CD4-positive, alpha-beta memory T cell (primary cell): ENCODE measurements at places on chromosomes 5 and 9.

GRCh38 chr5:91025449-91025848 lies 357.7 kb downstream of the ARRDC3 start:
- no peak for DNase-seq

DNA sequence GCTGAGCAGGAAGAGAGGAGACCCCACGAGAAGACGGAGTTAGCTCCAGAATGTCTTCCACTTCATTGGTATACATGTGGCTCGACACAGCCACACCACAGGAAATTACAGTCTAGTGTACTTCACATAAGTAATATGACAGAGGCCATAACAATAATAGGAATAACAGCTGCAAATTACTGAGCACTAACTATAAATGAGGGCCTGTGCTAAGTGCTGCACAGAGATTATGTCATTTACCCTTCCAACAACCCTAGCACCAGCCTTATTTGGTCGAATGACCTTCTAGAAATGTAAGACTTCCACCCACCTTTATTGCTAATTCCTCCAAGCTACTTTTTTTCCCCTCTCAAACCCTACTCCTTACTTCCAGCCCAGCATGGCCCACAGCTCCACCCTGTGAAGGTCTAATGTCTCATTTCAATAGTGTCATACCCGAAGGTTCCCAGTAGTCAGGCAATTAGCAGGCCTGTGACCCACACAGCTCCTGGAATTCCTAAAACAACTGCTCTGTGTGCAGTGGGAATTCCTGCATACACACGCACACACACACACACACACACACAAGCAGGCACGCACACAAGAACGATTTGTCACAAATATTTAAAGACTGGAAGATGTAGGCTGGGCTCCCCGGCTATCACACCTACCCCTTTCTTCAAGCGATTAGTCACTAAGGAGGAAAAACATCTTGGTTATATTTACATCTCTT lies 134.5 kb downstream of the FRMD3 start:
- no peak for DNase-seq

DNA sequence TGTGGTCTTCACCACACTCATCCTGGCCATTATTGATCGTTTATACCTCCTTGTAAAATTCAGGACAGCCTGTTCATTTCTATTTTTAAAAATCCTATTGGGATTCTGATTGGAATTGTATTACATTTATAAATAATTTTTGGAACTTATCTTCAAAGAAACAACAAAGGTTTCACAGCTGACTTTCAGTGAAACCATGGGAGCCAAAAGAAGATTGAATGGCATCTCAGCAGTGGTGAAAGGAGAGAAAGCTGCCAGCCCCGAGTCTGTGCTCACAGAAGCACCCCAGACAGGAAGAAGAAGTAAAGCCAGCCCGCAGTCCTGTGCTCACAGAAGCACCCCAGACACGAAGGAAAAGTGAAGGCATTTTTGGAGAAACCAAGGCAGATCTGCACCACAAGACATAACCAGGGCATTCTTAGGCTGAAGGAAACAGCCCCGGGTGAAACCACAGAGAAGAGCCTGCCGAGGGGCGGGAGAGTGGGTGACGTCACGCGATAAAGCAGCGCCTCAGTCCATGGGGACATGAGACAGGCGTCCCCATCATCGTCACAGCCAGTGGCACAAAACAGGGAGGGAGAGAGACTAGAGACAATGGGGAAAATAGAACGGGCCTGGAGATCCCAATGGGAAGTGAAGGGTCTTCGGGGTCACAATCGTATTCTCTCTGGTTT lies 42.5 kb upstream of the SLC9A3 start:
- no peak for DNase-seq

GRCh38 chr9:129874261-129875101 lies 39.2 kb downstream of the USP20 start:
- DNase-seq, result no peak

DNA sequence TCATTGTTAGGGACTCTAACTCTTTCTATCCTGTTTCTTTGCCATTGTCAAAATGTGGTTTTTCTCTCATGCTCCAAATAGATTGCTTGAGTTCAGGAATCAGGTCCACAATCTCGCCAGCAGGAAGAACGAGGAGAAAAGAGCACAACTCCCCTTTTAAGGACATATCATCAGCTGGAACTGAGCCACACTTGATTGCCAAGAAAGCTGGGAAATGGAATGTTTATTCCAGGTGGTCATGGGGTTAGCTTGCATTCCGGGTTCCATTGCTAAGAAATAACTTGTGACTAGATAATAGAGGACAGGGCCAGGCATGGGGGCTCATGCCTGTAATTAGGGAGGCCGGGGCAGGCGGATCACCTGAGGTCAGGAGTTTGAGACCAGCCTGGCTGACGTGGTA lies 32.4 kb upstream of the C9orf57 start:
- DNase-seq, result no peak

DNA sequence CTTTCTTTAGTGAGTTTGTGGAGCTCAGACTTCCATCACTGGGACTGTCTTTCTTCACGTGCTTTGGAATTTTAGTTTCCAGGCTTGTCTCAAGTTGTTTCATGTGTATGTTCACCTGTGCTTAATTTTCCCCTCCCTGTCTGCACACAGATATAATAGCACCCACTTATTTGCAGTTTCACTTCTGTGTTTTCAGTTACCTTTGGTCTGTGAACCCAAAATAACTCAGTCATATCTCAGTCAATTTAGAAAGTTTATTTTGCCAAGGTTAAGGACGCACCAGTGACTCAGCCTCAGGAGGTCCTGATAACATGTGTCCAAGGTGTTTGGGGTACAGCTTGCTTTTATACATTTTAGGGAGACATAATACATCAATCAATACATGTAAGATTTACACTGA lies 330.4 kb downstream of the ICE1 start:
- DNase-seq, result no peak

DNA sequence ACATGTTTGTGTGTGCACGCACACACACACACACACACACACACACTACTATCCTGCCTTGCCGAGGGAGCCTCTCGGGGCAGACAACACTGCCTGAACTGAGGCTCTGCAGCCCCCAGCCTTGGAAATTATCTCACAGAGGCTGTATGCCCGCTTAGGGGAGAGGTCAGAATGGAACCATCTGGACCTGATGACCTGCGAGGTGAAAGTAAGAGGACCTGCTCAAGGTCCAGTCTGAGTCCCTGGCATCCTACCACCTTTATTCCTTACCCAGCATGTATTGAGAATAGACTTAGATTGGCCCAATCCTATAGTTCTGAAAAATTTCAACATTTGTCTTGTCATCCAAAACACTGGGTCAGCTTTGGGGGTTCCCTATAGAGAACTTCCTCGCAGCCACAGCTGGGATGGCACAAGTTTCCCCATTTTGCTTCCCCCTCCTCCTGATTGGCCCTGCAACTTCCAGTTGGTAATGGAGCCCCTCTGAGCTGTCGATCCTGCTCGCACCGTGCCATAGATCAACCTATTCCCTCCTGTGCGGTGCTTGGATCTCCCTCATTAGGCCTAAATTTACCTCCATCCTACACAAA lies 10.2 kb downstream of the MVB12B start:
- no peak for DNase-seq

DNA sequence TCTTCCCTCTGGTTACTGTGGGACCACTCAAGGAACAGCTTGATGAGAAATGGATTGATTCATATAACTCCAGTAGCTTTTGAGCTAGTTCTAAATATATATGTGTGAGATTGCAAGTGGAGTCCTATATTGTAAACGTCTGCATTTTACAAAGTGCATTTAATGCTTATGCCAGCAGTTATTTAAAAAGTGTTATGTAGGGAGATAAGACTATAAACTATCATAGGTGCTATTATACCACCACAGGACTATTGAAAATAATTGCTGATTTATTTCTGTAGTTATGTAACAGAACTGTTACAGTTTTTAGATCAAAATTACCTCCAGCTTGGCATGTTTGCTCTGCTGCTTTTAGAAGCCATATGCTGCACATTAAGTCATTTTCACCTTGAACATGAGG lies 36.2 kb downstream of the PTCD2 start:
- no peak for DNase-seq

DNA sequence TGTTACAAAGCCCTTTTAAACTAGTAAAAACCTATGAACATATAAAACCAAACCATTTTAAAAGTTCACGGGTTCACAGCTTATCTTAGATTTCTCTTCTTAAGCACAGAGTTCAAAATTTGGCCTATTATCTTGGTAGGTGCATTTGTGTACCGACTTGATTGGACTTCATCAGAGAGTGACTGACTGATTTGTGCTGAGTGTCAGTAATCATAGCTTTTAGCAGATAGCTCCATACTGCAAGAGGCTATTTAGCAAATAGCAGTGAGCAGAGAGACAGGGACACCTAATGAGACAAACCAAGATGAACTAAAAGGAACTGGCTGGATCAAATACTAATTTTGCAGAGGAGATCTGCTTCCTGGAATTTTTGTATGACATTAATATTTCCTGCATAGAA lies 274.5 kb downstream of the PRR16 start:
- no peak for DNase-seq

- no peak for DNase-seq
These were observed 75.5 kb upstream of the PUM3 start for GRCh38 chr9:2919347-2919746.

- no peak for DNase-seq
These were observed 48.5 kb downstream of the RNF180 start for GRCh38 chr5:64214132-64214531.

DNA sequence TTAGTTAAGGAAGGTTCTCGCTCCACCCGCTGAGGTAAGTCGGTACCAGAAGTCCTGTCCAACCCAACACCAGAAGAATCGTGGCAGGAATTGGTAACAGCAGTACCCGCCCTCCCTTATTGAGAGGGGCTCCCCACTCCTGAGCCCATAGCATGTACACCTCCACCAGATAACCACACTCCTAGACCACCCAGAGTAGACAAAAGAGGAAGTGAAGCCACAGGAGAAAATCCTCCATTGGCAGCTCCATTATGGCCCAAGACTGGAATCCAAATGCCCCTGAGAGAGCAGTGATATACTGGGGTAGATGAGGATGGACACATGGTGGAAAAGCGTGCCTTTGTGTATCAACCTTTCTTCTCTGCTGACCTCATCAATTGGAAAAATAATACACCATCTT lies 106.1 kb upstream of the EPB41L4A start:
- DNase-seq, result no peak

- DNase-seq, result no peak
These were observed 28.4 kb upstream of the SPATA31C2 start for GRCh38 chr9:88166660-88167059.

GRCh38 chr5:120706877-120707276 lies 242.8 kb downstream of the PRR16 start:
- DNase-seq, result no peak

GRCh38 chr9:92185096-92185495 lies 69.9 kb upstream of the SPTLC1 start:
- no peak for DNase-seq

DNA sequence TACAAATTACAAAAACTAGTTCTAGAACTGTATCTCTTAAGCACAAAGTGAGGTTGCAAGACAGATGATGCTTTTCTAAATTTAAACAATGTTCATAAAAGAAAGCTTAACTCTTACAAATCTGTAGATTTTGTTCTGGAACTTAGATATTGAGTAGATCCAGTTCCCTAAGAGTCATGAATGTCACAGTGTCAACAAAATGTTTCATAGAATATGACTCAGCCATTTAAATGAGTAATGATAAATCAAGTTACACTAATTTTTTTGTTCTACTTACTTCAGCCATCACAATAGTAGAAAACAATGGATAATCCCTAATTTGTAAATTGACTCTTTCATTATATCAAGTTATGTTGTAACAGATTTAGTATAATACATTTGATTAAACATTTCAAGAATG lies 239.7 kb downstream of the MEF2C start:
- no peak for DNase-seq

- DNase-seq, result no peak
These were observed 20.0 kb upstream of the SCGB3A1 start for GRCh38 chr5:180611140-180611850.

- DNase-seq, result no peak
These were observed 84.3 kb downstream of the MED27 start for GRCh38 chr9:131995382-131995781.

DNA sequence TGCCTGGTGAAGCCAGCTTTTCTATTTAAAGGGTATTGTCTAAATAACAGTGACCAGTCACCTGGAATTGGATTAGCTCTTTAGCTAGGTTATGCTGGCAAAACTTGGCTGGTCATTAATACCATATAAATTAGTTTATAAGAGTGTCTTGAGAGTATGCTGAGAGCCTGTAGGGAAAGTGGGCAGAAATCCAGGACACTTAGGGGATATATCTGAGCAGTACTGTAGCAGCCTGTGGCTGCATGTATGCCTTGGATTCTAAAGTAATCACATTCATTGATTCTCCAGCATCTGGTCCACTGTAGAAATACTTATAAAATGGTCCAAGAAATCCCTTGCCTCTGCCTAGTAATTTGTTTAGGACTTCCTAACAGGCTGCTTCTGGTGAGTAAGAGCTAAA lies 288.9 kb upstream of the DMAC1 start:
- no peak for DNase-seq

DNA sequence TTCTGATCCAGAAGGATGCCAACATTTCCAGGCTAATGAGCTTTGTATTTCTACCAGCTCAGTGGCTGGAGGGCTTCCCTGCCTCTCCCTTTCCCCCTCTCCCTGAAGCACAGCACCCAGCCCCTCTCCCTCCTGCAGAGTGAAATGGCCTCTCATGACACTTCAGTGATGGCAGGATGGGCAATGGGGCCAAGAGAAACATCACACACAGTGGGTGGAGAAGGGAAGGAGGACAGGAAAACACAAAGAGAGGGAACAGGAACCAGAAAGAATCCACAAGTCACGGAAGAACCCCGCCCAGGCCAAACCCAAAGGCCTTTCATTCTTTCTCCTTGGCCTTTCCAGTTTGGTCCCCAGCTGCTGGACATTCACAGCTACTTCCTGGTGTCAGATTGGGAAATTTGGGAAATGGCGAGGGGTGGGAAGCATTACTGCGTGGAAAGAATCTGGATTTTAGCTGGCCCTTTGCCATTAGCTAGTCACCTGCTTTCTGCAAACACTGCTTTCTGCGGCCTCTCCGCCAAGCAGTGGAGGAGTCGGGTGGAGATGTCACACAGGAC lies 82.6 kb downstream of the GLDC start:
- DNase-seq, result no peak

GRCh38 chr5:173673295-173674101 lies 57.0 kb upstream of the BOD1 start:
- no peak for DNase-seq

- DNase-seq, result no peak
These were observed 146.7 kb downstream of the HSPA4 start for GRCh38 chr5:133198511-133198910.

GRCh38 chr5:42912184-42912798 lies 100.6 kb upstream of the SELENOP start:
- peak; percentile 58 for DNase-seq
